Tongue (tissue), 3 donors: ENCODE measurements at places on chromosomes 7 and 10. TPM values are rescaled to one million over a fixed set of nuclear protein-coding genes. Genes with fewer than 3 reads are reported as not detected.

DNA sequence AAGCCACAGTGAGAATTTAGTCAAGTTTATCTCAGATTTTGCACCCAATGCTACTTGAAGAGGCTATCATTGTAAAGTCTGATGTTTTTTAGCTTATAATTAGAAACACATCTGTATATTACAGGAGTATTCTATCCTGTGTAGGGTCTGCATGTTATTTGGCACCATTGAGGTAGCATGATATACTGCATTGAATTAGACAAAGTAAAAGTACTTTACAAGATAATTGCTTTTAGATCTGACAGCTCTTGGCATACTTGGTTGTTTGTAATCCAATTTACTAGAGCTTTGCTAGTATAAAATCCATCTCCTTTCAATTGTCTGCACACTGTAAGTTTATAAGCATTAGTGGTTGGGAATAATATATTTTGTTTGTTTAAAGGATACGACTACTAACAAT is 714.3 kb downstream of the ANKRD7 start:
- no peak for DNase-seq

DNA sequence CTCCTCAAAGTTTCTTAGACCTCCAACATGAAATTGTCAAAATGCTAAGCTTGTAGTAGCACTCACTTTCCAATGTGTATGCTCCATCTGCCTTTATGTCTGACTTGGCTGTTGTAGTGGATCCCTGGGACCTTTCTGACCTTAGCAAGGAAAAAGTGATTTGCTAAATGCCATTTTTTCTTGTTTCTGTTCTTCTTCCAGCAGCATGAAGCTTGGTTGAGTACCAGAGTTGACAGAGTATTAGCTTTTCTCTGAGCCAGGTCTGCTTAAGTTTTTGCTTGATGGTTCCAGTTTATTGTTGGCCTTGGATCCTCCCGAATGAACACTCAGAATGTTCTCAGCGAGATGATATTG is 168.7 kb downstream of the SND1 start:
- DNase-seq: no peak

- DNase-seq: no peak
These were observed 148.1 kb downstream of the HERPUD2 start for GRCh38 chr7:35546691-35547429.

GRCh38 chr10:124731551-124731950 is 12.6 kb downstream of the FAM53B start:
- no peak for DNase-seq

DNA sequence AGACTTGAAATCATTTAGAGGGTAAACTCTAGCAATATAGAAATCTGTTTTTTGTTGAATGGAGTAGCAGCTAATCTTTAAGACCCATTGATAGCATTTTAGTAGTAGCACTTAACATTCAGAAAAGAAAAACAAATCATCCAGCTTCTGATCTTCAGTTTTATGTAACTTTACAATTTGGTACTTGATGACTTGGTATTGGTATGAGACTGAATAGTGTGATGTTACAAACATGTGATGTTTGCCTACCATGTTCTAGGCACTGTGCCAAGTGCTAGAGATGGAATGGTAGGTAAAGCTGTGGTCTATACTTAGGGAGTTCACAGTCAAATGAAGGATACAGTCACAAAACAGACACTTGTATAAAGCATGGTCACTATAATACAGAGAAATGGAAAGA is 21.3 kb downstream of the ZEB1 start:
- DNase-seq: no peak

Gene PVRIG
- total RNA-seq: not detected
